ENCODE measurements at places on chromosomes 4 and X.

- no peak for DNase-seq
Measured at GRCh38 chr4:38610966-38611431, 53.0 kb upstream of the KLF3 start.

DNA sequence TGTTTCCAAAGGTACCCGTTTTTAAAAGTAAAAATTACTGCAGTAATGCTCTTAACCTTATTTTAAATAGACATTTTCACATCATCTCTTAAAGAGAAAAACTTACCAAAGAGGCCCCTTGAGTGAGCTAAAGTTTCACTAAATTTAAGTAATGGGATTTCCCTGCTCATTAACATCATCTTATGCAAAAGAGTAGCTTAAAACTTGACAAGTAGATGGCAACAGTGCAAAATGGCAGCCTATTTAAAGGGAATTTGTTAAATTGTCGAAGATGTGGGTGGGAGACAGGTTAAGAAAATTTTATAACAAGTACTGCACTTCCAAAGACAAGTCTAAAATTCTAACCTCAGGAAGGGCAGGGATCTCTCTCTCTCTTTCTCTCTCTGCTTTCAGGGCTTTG is 271.7 kb upstream of the LDB2 start:
- DNase-seq: no peak

DNA sequence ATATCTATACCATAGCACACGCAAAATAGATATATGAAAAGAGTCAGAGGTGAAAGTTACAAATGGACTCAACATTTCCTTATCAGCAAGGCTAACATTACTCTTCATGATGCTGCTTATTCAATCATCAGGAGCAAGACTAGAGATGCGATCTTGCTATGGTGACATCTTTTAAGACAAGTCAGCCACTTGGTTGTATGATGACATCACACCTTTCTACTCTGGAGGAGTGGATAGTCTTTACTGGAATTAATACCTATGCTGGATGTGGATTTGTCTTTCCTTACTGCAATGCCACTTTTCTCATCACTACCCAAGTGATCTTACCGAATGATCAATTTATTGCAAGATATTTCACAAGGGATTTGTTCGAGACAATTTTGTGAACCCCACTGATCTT is 87.0 kb upstream of the SPOCK3 start:
- no peak for DNase-seq

GRCh38 chrX:149495573-149496071 is 9.5 kb downstream of the IDS start:
- no peak for DNase-seq

- no peak for DNase-seq
Measured at GRCh38 chr4:166798126-166798525, 436.2 kb downstream of the SPOCK3 start.

DNA sequence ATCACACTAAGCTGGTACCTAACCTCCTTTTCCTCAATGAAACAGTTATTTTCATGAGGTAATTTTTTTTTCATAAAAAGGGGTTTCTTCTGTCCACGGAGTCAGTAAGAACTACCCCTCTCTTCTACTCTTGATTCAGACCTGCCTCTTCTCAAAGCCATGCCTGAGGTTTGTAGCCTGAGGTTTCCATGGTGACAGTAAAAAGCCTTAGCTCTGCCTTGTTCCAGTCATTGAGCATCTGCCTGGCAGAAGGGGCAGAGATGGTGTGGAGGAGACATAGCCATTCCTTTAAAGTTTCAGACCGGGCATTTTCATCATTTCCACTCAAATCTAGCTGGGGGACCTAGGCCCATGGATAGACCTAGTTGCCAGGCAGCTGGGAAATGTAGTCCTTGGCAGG is 135.5 kb downstream of the REPS2 start:
- DNase-seq: no peak

DNA sequence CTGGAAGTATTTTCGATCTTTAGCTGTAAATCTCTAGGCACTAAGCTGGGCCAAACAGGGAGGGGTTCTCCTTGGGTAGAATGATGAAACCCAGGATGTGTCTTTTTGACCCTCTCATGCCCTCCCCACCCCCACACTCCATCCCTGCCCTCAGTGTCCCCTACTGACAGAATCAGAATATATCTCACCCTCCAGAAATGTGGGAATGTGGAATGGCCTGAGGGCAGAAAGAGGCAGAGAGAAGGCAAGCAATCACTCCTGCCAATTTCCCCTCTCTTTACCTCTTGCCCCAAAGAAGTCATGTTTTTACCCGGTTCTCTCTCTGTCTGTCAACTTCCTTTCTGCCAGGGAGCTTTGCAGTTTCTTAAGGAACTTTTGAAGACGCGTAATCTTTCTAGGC is 34.4 kb downstream of the RAP2C start:
- DNase-seq: no peak

- DNase-seq: no peak
Measured at GRCh38 chr4:87270144-87270543, 49.7 kb upstream of the KLHL8 start.

- no peak for DNase-seq
Measured at GRCh38 chrX:6026429-6026828, 202.2 kb downstream of the NLGN4X start.

GRCh38 chrX:46178763-46179162 is 366.5 kb downstream of the ZNF674 start:
- no peak for DNase-seq

GRCh38 chrX:120235284-120235683 is 15.3 kb upstream of the ZBTB33 start:
- DNase-seq: no peak

- no peak for DNase-seq
Measured at GRCh38 chrX:53223955-53224859, 800 bp downstream of the KDM5C start.

DNA sequence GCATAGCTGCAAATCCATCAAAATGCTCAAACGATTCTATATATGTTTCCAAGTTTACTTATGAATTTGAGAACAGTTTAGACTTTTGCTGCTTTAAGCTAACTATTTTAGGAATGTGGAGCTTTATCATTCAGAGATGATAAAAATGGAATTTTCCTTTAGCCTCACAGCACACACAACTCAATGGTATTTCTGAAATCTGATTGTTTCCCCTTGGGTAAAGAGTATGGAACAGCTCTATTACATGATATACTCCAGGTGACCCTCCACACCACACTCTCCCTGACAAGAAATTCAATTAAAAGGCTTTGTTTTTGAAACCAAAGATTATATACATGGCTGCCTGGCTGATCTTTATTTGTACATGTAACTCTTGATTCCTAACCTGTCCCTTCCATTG is 120.0 kb downstream of the LUZP4 start:
- no peak for DNase-seq

DNA sequence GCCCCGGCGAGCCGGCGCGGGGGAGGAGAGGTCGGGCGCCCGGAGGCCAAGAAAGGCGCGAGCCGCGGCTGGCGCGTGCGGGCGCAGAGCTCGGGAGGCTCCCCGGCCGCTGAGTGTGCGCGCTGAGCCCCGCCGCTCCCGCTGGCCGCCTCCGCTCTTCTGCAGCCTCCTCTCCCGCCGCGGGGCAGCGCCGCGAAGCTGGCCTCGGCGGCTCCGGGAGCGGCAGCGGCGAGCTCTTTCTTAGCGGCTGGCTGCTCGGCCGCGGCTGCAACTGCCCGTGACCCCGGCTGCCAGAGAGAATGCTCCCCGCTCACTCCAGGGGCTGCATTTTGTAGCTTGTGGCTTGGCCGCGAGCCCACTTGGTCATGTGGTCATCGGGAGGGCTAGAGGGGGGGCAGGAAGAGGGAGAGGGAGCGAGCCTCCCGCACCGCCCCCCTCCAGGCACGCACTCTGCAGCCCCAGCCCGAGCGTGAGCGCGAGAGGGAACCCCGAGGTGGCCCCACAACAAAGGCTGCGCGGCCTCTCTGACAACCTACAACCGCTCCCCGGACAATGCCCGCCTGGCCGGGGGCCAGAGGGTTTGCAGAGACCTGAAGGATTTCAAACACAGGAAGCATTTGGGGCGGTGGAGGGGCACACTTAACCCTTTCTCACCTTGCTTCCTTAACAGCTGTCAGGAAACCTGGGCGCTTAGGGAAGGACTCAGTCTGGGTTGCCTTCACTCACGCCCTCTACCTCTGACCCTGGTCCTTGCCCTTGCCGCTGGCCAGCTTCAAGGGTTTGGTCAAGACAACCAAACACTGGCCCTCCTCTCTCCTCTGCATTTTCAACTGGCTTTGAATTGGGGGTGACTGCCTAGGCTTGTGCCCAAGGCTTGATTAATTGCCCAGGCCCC is at the start of gene APLN:
TSS of gene APLN (minus strand) at position 305 of the 895 bp plus-strand sequence. CDS start 326 bp downstream, outside the sequence.
- no peak for DNase-seq

GRCh38 chr4:89214308-89214707 is 93.3 kb downstream of the GPRIN3 start:
- no peak for DNase-seq

GRCh38 chrX:21658746-21659145 is 616 bp upstream of the KLHL34 start:
- no peak for DNase-seq

DNA sequence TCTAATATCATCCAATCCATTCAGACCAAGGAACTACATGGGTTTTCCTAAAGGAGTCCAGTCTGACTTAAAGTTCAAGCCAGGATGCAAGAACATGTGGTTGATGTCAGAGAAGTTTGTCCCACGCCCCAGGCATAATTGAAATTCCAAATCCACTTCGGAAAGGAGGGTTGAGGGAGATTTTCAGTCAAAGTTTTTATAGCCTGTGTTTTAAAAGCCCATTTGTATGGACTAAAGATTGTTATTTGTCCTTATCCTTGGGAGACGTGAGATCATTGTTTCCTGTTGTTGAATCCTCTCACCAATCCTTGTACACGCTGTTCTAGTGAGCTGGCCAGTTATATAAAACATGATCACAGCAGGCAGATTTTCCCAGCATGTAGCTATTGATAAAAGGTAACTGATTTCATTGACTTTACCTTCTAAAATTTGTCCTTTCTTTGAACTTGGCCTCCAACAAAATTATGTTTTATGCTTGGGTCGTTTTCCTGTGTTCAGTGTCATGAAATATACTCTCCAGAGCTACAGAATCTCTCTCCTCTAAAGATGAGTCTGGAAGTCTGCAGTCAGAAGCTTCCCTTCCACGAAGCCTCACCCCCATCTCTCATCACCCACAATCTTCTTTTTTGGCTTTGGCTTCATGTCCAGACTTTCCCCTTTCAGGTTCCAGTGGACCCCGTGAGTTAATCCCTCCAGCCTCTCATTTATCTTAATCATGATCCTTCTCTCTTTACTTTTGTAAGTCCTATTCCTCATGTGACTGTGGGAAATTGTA is 92.9 kb downstream of the ATP10D start:
- no peak for DNase-seq

GRCh38 chrX:105646592-105647372 is 175.6 kb upstream of the NRK start:
- no peak for DNase-seq

Measured in stimulated activated CD8-positive, alpha-beta memory T cell treated with anti-CD3 and anti-CD28 coated beads, Interleukin-15, amount 100 ng/mL, for 4 hours (primary cell).